ENCODE measurements at places on chromosomes 11 and 22. TPM values are rescaled to one million over a fixed set of nuclear protein-coding genes. Genes with fewer than 3 reads are reported as not detected.

DSCAML1 gene
- 2.0 TPM for total RNA-seq

DNA sequence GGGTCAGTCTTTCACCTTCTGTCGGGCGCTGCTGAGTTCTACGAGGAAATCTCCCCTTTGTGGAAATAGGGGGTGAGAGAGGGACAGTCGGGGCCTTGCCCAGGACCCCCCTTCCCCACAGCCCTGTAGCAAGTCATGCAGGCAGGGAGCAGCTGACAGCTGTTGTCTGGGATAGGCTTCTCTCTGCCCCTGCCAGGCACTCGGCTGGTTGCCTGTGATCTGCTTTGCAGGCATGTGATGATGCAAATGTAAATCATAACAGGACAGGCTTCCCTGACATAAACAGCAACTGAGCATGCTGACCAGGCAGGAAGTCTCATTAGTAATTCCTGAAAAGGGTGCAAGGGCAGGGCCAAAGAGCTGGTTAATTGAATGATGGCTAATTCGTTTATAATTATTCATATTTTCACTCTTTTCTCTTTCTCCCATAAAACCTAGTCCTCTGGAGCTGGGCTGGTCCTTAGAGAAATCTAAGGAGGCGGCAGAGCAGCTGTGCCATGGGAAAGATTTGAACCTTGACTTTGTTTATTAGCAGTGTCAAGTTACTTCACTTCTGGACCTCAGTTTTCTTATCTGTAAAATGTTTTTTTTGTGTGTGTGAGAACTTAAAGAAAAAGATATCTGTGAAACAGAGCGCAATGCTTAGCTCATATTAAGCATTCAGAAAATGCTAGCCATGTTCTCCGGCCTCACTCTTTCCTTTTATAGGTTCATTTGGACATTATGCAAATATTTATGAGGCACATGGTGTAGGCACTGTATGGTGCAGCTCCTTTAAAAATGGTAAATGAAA lies 129.7 kb downstream of the LDLRAD3 start:
- no peak for DNase-seq

GRCh38 chr22:49008682-49009235 lies 818.9 kb downstream of the BRD1 start:
- DNase-seq = no peak

DNA sequence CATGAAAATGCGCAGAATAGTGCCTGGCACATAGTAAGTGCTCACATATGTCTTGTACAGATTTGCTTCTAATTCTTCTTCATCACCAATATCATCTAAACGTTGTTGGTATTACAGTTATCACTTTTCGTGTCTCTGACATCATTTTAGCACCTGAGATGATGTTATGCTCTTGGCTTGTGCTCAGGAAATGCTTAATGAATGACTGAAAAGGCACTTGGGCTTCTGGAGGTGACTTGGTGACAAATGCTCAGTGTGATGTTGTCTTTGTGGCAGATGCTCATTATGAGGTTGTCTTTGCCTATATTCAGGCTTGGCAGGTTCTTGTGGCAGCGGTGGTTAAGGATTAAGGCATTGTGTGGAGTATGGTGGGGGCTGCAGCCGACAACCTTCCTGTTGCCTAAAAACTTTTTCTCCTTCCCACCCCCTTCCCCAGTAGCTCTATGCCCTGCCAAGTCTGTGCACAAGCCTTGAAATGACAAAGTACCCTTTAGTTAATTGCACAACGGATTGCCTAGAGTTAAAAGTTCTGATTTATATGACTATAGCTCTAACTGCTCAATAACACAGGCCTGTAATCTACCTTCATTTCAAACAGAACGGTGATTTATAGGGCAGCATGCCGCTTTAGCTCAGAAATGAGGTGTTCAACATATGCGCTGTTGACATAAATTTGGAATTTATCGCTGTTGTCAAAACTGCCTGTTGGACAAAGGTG lies 82.5 kb downstream of the ZBTB16 start:
- no peak for DNase-seq

DNA sequence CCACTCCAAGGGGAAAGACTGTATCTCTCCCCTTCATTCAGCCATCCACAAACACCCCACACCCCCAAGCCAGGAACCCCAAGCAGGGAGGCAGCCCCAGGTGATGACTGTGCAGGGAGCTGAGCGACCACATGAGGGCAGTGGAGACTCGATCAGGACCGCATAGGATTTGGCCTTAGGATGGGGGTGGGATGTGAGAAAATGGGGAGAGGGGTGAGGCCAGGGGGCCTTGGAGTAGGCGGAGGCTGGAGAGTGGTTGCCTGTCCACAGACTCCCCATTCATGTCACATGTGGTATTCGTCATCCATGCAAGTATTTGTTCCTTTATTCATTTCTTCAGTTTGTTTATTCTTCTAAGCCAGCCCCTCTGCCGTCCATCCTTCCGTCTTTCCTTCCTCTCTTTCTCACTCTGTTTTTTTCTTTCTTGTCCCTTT lies 2.7 kb upstream of the RHOD start:
- no peak for DNase-seq

CFAP300 gene
- total RNA-seq = 5.9 TPM

DNA sequence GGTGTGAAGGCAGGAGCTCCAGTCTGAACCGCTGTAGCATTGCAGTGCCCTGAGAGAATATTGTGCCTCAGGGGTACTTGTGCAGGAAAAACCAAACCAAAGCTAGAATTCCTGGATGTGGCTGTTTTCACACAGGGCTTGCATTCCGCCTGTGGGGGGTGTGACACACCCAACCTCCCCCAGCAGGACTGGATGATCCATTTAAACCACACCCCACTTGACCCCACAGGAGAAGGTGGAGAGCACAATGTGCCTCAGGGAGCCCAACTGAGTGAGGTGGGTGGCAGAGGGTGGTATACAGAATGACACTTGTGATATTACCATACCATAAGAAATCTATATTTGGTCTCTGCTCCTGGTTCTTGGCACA lies 66.9 kb upstream of the SLC22A12 start:
- no peak for DNase-seq

- DNase-seq = no peak
Observed at GRCh38 chr22:38300197-38300945, 16.9 kb downstream of the CSNK1E start.

VPS37C gene
- total RNA-seq = 8.6 TPM

- no peak for DNase-seq
Observed at GRCh38 chr11:46302866-46303265, 25.4 kb downstream of the CREB3L1 start.

DNA sequence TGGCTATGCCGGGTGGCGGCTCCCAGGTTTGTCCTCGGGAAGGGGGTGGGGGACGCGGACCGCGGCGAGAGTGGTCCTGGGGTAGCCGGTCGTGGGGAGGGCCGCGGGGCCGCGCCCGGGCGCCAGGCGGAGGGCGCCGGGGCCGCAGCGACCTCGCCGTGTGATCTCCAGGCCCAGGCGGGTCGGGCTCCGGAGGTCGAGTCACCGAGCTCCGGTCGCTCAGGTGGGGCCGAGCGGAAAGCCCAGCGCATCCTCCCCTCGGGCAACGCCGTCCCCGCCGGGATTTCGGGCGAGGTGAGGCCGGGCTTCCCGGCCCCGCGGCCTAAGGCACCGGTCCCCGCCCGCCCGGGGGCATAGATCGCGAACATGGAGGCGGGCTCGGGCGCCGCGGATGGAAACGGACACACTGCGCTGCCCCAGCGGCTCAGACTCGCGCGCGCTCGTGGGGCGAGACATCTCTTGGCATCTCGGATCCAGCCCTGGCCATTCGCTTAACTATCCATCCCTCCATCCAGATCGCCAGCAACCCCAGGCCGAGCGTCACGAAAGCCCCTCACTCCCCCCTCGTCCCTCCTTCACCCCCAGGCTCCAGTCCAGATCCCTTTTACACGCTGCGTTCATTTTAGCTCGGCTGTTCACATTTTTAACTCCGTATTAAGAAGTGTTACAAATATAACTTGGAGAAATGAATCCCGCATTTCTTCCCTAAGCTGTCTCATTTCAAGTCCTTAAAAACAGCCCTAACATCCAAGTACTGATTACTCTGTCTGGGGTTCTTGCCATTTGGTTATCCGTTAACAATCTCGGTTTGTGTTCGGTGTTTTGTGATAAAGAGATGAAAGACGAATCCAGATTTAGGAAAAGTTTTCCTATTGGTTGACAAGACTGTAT lies 460 bp downstream of the ZC3H12C start:
- no peak for DNase-seq

OR10A2 gene
- not detected for total RNA-seq

GRCh38 chr11:107157809-107158187 lies 139.5 kb upstream of the GUCY1A2 start:
- no peak for DNase-seq

- DNase-seq = no peak
Observed at GRCh38 chr11:57144075-57144474, 37.7 kb upstream of the LRRC55 start.

DNA sequence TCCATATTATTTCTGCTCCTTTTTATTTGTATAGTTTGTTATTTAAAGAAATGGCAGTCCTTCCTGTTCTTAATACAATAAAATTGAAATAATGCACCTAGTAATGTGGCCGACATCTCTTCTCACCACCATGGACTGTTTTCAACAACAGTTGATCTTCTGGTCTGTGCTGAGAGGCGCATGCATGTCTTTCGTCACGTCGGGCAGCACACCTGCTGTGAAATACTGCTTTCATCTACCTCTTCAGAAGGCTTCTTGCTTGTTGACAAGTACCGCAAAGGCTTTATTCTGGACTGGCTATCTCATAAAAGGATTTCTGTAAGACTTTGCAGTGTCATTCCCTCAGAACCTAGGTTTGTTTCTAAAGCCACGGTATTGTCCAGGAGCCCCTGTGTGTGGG lies 13.9 kb upstream of the MYO18B start:
- no peak for DNase-seq

ZNF280B gene
- total RNA-seq = 1.9 TPM

- no peak for DNase-seq
Observed at GRCh38 chr11:83191986-83192385, 1.5 kb upstream of the ANKRD42 start.

FKBP2 gene
- 29.2 TPM for total RNA-seq

DNA sequence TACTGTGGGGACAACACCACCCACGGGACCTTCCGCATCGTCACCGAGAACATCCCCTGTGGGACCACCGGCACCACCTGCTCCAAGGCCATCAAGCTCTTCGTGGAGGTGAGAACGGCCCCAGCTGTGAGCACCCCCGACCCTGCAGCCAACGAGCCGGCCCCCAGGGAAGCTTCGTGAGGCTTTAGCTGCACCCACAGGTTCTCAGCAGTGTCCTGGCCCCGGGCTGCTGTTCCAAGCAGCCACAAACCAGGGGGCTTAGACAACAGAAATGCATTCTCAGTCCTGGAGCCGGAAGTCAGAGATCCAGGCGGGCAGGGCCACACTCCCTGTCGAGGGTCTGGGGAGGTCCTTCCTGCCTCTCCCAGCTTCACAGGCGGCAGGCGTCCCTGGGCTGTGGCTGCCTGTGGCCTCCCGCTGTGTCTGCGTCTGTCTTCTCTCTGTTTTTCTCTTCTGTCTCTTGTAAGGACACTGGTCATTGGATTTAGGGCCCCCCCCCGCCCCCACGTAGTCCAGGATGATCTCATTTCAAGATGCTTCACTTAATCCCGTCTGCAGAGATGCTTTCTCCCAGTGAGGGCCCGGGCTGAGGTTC lies 12.5 kb downstream of the MUC5B start:
- no peak for DNase-seq

GRCh38 chr11:117418737-117419481 lies 91.3 kb downstream of the CEP164 start:
- no peak for DNase-seq

- no peak for DNase-seq
Observed at GRCh38 chr22:45261407-45262088, 20.9 kb upstream of the KIAA0930 start.

YIF1A gene
- 62.0 TPM for total RNA-seq

OR2AT4 gene
- total RNA-seq = 0.05 TPM

APOL6 gene
- 23.6 TPM for total RNA-seq

Data from urinary bladder (tissue), 4 donors.